ENCODE measurements at places on chromosomes 12 and 14. TPM values are rescaled to one million over a fixed set of nuclear protein-coding genes. Genes with fewer than 3 reads are reported as not detected.

DNA sequence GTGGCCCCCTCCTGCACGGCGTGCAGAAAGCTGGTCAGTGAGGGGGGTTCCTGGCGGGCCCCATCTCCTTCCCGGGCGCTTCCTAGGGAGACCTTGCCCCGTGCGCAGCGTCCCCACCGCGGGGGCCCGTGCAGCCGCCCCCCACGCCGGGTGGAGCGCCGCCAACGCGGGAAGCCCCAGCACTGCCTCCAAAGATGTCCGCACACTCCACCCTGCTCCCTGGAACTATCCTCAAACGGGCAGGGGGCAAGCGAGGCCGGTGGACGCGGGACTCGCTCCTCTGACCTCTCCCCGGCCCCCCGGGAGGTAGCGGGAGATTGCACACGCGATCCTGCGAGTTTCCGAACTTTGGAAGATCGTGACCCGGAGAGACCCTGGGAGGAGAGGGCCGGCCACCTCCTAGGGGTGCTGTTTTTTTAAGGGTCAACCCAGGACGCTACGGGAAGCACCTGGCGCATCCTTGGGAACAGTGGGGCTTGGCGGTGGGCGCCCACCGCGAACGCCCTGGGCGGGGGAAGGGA, 1.5 kb upstream of the FZD10 start:
- DNase-seq = no peak

GRCh38 chr12:76503957-76504356, 55.6 kb downstream of the OSBPL8 start:
- no peak for DNase-seq

GRCh38 chr12:9673404-9674225, 4.1 kb downstream of the CLEC2D start:
- DNase-seq = peak; percentile 43

- DNase-seq = peak; percentile 21
These were observed 1.0 kb downstream of the WBP11 start for GRCh38 chr12:14802247-14802646.

GRCh38 chr12:76552343-76552938, 7.1 kb downstream of the OSBPL8 start:
- DNase-seq = no peak

- DNase-seq = no peak
These were observed 9.1 kb upstream of the NKX2-8 start for GRCh38 chr14:36591482-36591881.

GRCh38 chr12:47361389-47362021, 281.7 kb upstream of the AMIGO2 start:
- DNase-seq = peak; percentile 79

DNA sequence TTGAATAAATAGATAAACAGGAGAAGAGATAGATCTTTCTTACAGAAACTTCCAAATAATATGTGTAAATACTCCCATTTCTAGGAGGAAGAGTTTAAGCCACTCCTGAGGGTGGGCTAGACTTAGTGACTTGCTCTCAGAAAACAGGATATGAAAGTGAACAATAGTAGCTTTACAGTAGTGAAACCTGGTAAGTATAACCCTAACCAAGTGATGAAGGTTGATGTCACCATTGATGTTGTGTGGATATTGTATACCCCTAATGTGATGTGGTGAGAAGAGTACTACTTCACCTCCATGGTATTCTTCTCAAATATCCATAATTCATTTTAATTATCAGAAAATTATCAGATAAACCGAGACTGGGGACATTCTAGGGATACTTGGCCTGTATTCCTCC, 20.9 kb downstream of the AKAP6 start:
- peak; percentile 1 for DNase-seq

- DNase-seq = no peak
These were observed 21.8 kb downstream of the GOLGA3 start for GRCh38 chr12:132806857-132807256.

- peak; percentile 61 for DNase-seq
These were observed 254.4 kb upstream of the BTG1 start for GRCh38 chr12:92400006-92400405.

GRCh38 chr12:48182631-48183030, 813 bp upstream of the CCDC184 start:
- no peak for DNase-seq

- DNase-seq = no peak
These were observed 15.5 kb downstream of the XPOT start for GRCh38 chr12:64419696-64420095.

- no peak for DNase-seq
These were observed 8.4 kb downstream of the PLBD2 start for GRCh38 chr12:113366827-113367226.

GRCh38 chr14:102789349-102789748, 12.1 kb downstream of the TRAF3 start:
- DNase-seq = no peak

DNA sequence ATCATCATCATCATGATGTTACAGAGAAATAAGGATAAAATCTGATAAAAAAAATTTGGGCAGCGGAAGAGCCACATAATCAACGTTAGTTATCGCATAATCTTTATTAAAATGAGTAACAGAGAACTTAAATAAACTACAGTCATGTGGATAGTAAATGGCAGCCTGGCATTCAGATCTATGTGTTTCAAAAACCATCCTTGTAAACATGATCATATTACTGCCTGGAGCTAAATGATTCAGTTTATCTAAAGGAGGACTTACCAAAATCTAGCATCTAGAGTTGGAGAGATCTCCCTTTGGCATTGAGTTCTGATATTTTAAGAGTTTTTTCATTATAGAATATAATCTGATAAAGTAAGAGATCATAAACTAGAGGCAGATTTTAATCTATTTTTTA, 200.1 kb upstream of the MGAT4C start:
- no peak for DNase-seq

- DNase-seq = no peak
These were observed 56.9 kb upstream of the DHRS4 start for GRCh38 chr14:23896609-23897153.

- DNase-seq = no peak
These were observed 245.9 kb upstream of the ARID2 start for GRCh38 chr12:45483571-45483970.

DNA sequence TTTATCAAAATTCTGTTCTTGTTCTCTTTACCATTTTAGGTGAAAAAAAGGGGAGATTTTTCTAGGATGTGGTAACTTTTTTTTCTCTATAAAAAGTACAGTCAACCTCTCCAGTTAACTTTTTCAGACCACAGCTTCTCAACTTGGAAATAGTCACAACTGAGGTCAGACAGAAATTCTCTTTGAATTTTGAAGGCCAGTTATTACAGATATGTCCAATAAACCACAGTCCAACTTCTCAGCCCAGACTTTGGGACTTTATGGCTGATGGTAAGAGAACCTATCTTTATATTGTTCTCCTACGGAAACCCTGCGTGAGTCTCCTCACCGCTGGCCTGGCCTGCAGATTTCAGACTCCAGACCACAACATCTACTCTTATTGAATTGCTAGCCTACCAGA, 176.7 kb downstream of the DACT1 start:
- no peak for DNase-seq

- DNase-seq = no peak
These were observed 88.7 kb upstream of the EGLN3 start for GRCh38 chr14:34039428-34040047.

DNA sequence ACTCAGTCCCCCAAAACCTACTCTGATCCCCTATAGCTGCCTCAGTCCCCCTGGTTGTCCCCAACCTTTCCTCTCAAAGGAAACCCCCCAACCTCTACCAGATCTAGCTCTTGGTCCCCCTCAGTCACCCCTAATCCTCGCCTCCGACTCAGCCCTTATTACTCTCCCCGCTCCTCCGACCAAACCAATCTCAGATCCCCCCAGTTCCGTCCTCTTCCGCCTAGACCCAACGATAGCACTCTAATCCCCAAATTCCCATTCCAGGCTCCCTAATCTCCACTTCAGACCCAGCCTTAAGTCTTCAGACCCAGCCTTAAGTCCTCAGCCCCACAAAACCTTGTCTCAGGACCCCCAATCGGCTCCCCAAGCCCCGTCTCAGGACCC, 612 bp downstream of the VPS37B start:
- DNase-seq = no peak

DNA sequence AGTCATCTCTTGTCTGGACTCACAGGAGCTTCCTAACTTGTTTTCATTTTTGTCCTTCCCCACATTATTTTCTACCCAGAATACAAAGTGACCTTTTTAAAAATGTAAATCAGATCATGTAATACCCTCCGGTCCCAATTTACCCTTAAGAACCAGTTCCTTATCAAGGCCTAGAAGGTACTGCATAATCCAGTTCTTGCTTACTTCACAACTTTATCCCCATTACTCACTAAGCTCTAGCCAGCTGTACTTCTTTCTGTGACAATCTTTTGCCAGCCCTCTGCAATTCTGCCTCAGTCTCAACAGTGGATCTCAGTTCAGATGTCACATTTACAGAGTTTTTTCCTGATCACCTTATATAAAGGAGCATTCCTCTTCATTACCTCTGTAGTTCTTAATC, 11.6 kb downstream of the RAP1B start:
- DNase-seq = no peak

- DNase-seq = no peak
These were observed 485.1 kb downstream of the ZFP36L1 start for GRCh38 chr14:68307790-68308168.

- DNase-seq = no peak
These were observed 13.6 kb downstream of the EML1 start for GRCh38 chr14:99806836-99807235.

DNA sequence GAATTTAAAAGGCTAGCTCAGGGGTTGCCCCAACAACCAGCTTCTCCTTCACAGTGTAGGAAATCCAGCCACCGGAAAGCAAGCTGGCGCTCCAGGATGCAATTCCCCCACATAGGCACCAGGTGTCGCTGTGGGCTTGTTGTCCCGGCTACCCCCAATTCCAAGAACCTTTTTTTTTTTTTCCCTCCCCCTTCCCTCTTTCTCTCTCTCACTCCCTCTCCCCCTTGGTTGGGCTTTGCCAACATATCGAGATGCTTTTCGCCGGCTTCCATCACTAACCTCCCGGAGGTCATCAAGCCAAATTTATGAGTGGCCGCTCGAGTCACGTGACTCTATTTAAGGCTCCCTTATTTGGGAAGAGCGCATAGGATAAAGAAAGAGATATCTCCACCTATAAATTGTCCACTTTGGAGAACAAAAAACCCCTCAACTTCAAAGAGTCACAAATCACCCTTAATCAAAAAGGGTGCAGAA, at the start of gene HOXC5:
HOXC5 (plus strand) TSS at position 424 of the 474 bp plus-strand sequence. CDS start 73 bp downstream, outside the sequence.
- DNase-seq = peak; percentile 75

DNA sequence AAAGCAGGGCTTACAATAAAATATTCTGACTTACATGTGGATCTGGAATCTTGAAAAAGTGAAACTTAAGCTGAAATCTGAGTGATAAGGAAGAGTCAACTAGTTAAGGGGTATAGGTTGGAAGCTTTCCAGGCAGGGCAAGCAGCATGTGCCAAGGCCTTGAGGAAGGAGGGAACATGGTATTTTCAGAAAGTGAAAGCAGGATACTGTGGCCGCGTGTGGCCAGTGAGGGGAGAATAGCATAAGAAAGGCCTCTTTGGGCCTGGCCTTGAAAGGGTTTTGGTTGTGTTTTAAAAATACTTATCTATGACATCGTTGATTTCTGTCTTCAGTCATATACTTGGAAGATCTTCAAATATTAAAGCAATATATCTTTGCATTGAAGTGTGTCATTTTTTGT, 213.4 kb downstream of the AKAP6 start:
- no peak for DNase-seq

Gene MFAP5
- total RNA-seq = not detected

Gene GARIN6
- total RNA-seq = not detected

Gene PLCZ1
- total RNA-seq = not detected

Gene AICDA
- 38.5 TPM for total RNA-seq

Gene SPIC
- not detected for total RNA-seq

Gene KRT71
- not detected for total RNA-seq

Gene CFAP54
- not detected for total RNA-seq

Gene EIF4B
- 745 TPM for total RNA-seq

Gene IFNG-AS1
- 36.8 TPM for total RNA-seq

Gene VSIG10
- total RNA-seq = 9.8 TPM

Gene OGFOD2
- total RNA-seq = 25.8 TPM

Gene P2RX2
- total RNA-seq = not detected

Gene CLEC7A
- not detected for total RNA-seq

Gene RABGGTA
- total RNA-seq = 27.3 TPM

Gene SNRPF
- 43.5 TPM for total RNA-seq
